ENCODE measurements at places on chromosomes 12 and 14.

DNA sequence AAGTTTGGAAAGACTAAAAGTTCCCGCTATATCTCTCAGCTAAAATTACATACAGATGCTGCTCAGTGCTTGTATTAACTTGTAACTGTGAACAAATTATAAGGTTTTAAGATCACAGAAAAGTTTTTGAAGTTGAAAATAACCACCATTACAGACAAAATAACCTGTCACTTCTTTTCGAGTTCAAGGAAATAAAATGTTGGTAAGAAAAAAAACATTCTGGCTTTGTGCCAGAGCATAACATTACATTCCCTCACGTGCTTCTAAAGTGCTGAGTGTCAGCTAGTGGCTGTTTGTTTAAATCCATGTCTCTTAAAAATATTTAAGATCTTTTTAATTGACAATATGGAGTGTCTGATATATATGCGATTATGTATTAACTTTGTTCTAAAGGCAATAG is 27.2 kb upstream of the ADAMTS20 start:
- DNase-seq, result no peak

DNA sequence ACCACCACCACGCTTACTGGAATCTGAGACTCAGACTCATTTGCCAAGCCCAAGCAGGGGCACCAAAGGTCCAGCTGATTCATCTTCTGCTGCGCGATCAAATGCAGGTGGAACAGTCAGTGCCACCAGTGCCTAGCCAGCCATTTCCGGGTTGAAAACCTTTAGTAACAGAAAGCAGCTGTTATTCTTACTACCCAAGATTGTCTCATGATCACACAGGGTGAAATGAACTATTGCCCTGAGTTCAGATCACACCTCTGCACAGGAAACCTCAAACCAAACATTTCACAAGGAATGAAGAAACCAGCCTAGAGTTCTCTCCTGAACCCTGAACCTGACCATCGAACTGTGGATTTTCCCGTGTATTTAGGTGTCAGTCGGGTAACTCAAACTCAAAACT is 88.9 kb downstream of the RIMBP2 start:
- no peak for DNase-seq

GRCh38 chr12:25074954-25075353 is 120.0 kb downstream of the DNAI7 start:
- no peak for DNase-seq

GRCh38 chr14:72605096-72605920 is 288.6 kb downstream of the DPF3 start:
- DNase-seq, result no peak

GRCh38 chr12:51865757-51866270 is 17.3 kb upstream of the FIGNL2 start:
- no peak for DNase-seq

DNA sequence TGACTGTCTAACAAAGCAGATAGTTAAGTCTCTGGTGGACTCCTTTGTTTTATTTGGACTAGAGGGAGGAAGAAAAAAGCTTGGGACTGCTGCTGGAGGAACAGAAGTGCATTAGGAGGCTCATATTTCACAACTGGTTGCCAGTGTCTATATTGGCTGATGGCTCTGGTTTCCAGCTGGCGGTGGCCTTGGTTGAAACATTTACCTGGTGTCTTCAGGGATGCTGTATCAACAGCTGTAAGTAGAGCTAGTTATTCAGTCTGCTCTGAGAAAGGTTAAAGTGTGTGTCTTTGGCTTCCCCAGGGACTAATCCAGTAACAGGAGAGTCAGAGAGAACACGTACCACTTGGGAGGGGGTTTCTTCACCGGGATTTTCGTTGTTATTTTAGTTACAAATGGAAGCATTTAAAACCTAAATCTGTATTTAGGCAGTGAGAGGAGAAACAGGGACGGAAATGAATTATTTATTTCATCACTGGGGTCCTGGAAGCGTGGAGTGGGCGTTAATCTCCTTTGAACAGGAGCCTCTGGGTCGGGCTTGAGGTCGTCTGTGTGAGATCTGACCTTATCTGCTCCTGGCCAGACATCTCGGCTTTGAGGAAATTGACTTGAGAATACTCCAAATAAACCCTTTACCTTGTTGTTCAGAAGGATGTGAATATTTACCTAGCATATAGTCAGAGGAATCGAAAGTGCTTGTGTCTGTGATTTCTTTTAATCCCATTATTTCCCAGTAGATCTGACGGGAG is 149.9 kb downstream of the NRXN3 start:
- no peak for DNase-seq

GRCh38 chr12:1803736-1804135 is 16.6 kb upstream of the LRTM2 start:
- DNase-seq, result no peak

- DNase-seq, result no peak
Observed at GRCh38 chr12:1660304-1661187, 30.3 kb upstream of the ADIPOR2 start.

- no peak for DNase-seq
Observed at GRCh38 chr14:24845851-24846250, 204.1 kb downstream of the STXBP6 start.

DNA sequence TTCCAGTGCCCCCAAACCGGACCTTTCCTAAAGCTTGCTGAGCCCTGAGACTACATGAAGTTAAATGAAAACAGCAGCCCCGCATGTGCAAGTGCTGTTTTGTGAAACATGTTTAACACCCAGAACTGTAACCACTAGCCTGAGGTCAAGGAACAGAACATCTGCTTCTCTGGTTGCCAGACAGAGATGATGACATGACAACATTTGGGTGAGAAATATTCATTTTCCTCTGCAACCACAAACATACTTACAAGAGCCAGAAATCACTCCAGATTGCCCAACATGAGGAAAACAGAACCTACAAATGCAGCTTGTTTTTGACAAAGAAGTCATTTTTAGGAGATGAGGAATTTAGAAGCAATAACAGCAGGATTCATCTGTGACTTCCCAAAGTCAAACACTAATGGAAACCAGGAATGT is 110.4 kb downstream of the BCAT1 start:
- DNase-seq, result no peak

DNA sequence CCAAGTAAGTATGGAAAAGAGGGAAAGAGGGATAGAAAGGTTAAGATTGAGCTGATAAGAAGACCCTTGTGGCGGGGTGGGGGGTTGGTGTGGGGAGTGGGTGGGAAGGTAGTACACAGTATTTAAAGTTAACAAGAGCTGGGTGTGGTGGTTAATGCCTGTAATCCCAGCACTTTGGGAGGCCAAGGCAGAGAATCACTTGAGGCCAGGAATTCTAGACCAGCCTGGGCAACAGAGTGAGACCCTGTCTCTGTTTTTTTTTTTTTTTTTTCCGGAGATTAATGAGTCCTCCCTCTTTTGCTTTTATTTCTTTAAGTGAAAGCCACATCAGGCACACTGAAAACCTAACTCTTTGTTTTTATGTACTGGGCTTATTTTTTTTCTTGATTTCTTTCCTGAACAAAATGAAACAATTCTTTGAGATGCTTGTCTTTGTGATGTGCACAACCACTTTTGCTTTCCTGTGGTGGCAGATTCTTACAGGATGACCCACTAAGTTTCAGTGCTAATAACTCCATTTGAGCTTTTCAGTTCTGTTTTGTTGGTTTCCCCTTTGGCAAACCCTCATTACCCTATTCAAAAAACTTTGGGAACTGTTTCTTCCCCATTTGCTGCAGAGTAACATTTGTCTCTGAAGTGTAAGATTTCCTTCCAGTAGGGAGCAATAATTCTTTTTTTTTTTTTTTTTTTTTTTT is 54.8 kb downstream of the WNK1 start:
- no peak for DNase-seq

DNA sequence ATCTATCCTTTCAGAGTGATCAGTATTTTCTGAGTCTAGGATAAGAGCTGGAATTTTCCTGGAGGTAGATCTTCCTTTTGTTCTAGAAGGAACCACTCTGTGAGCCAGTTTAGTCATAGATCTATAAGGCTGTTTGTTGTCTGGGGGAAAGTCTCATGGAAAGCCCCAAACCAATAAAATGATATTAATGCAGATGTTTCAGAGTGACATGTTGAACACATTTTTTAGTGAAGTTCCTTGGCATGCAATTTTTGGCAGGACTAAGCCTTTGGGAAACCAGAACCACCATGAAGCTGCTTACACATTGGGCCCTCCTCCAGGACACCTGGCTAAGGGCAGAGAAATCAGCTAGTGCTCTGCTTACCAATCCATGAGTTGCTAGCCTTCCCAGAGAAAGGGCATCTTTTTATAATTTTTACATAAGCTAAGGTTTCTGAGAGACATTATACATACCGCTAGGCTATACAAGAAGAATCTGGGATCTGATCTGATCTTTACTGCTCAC is 101.5 kb upstream of the PCED1B start:
- no peak for DNase-seq

DNA sequence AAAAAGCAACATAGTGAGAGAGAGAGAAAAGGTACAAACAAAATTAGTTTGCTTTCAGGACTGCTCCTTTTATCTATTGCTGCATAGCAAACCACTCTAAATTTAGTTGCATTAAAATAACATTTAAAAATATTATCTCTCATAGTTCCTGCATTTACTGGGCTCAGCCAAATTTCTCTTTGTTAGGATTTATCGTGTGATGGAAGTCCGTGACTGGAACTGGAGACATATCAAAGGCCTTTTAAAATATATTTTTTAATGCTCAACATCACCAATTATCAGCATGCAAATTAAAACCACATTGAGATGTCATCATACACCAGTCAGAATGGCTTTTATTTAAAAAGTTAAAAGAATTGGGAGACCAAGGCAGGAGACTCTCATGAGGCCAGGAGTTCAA is 107.6 kb upstream of the SYT1 start:
- DNase-seq, result no peak

- no peak for DNase-seq
Observed at GRCh38 chr14:32072676-32073075, 4.4 kb upstream of the ARHGAP5 start.

- no peak for DNase-seq
Observed at GRCh38 chr14:92956961-92957360, 34.0 kb downstream of the CHGA start.

DNA sequence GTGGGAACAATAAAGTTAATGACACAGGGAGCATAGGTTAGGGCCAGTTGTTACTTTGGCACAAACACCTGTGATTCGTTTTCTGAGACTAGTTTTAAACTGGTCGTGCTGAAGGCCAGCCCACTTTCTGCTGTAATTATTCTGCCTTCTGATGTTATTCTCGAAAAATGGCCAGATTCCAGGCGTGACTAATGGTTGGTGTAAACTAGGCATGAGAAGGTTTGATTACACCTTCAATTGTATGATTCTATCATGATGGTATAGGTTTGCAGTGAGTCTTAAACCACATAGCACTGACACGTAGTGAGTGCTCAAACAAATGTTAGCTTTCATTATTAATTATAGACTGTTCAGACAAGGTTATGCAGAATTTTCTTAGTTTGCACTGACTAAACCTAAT is 39.0 kb downstream of the CKB start:
- no peak for DNase-seq

- no peak for DNase-seq
Observed at GRCh38 chr12:73656375-73656774, 881.3 kb upstream of the ATXN7L3B start.

DNA sequence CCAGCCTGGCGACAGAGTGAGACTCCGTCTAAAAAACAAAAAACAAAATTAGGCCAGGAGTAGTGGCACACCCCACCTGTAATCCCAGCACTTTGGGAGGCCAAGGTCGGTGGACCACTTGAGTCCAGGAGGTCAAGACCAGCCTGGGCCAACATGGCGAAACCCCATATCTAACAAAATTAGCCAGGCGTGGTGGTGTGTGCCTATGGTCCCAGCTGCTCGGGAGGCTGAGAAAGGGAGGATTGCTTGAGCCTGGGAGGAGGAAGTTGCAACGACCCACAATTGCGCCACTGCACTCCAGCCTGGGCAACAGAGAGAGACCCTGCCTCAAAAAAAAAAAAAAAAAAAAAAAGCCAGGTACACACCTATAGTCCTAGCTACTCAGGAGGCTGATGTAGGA is 37.0 kb downstream of the KDM2B start:
- no peak for DNase-seq

DNA sequence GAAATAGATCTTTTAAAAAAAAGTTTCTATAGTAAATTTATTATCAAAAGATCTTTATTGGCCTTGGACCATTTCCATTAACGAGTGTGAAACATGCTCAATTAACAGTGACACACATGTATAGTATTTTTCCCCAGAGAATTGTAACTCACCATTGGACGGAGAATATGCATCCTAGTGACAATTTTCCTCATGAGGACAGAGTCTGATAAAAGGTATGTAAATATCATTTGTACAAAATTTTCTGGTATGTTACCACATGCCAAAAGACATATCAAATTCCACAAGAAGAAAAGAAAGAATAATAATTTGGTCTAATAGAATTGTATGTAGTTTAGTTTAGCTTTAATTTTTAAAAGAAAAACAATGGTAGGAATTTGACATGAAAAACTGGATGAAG is 1096.0 kb upstream of the FLRT2 start:
- DNase-seq, result no peak

DNA sequence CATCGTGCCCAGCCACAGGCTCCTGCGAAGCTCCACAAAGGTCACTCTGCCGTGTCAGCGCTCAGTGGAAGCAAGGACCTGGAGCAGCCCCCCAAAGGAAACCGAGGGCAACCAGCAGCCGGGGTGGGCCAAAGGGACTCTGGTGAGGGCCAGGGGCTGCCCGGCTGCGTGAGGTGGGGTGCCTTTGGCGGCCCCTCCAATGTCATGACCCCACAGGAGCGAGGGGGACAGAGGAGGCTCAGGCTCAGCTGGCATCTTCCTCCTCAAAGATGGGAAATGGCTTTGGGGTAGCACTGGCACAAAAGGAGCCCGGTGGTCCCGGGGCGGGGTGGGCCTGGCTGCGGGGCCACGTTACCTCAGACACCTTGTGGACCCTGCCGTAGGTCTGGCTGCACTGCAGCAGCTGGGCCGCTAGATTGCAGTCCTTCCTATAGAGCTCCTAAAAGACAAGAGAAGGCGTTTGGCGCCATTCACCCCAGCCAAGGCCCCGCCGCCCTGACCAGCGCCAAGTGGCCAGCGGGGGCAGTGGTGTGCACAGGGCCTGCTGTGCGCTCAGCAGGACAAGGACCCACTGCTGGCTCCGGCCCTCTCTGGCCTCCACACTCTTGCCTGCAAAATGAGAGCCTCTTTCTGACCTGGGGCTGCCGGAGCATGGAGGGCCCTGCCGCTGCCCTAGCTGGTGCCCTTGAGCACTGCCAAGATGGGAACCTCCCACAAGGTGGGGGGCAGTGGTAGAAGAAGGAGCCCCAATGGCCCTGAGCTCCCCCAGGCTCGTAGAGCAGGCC is 46.9 kb downstream of the BEGAIN start:
- no peak for DNase-seq

DNA sequence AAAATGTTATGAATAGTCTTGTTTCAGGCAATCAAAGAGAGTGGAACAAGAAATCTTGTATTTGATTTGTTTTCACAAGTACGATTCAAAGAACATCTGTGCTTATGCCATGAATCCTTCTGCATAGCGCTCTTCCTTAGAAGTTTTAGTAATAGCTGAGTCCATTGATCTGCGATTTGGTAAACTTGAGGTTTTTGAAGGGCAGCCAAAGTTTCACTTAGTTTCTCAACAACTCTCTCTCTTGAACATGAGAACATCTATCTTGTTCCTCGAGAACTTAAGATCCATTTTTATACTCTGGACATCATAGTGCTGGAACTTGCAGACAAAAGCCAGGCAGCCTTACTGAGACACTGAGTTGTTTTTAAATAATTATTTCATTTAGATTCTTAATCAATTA is 96.2 kb upstream of the USP15 start:
- no peak for DNase-seq
